ENCODE measurements at places on chromosomes 13 and 19. TPM values are rescaled to one million over a fixed set of nuclear protein-coding genes. Genes with fewer than 3 reads are reported as not detected.

GRCh38 chr13:22517544-22517943 lies 663.2 kb upstream of the SGCG start:
- no peaks in the 10 kb centered on the region for H3K27me3 ChIP-seq
- H3K4me3 ChIP-seq, result no peak overlapping the region
- no peaks in the 10 kb centered on the region for H3K36me3 ChIP-seq
- no peak for DNase-seq
- no peak overlapping the region for H3K27ac ChIP-seq

- no peaks in the 10 kb centered on the region for H3K27me3 ChIP-seq
- DNase-seq, result no peak
- H3K27ac ChIP-seq, result no peak overlapping the region
- no peaks in the 10 kb centered on the region for H3K36me3 ChIP-seq
- no peak overlapping the region for H3K4me3 ChIP-seq
These were observed 34.9 kb downstream of the KDM4B start for GRCh38 chr19:5003781-5004180.

GRCh38 chr19:5687360-5688198 lies 2.5 kb upstream of the RPL36 start:
- H3K27me3 ChIP-seq, result no peaks in the 10 kb centered on the region
- no peaks in the 10 kb centered on the region for H3K36me3 ChIP-seq
- H3K27ac ChIP-seq, result peak overlapping the region; percentile 84
- H3K4me3 ChIP-seq, result peak overlapping the region; percentile 91

URI1 gene
- polyA plus RNA-seq, result 23.8 TPM

GRCh38 chr19:30757837-30758617 lies 385.8 kb downstream of the ZNF536 start:
- no peaks in the 10 kb centered on the region for H3K36me3 ChIP-seq
- H3K4me3 ChIP-seq, result no peak overlapping the region
- H3K27ac ChIP-seq, result no peak overlapping the region
- no peaks in the 10 kb centered on the region for H3K4me1 ChIP-seq
- DNase-seq, result no peak
- no peaks in the 10 kb centered on the region for H3K27me3 ChIP-seq

DNA sequence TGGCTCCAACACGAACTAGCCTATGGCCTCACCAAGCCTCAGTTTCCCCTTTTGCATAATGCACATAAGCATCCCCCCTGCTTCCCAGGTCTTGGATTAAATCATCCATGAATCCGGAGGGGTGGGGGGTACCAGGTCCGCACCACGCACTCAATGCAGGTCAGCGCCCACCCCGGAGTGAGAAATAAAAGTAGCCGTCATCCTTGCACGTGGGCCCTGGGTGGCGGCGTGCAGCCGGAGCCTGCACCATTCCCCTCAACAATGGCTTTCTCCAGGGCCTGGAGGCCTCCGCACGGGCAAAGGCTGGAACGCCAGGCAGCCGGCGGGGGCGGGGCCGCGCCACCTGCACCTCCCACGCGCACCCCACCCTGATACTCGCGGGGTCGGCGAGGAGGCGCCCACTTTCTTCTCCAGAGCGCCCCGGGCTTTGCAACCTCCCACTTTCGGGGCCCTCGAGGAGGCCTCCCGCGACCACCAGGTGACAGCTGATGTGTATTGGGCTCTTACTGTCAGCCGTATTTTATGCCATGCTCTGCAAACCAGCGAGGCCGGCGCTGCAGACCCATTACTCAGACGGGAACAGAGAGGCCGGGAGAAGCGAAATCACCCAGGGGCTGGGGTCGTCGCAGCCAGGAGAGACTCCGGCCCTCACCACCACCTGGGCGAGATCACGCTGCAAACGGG lies 767 bp upstream of the GADD45B start:
- peak overlapping the region; percentile 99 for H3K4me3 ChIP-seq
- no peaks in the 10 kb centered on the region for H3K27me3 ChIP-seq
- H3K36me3 ChIP-seq, result peaks cover 6% of the 10 kb centered on the region
- peak; percentile 91 for DNase-seq
- H3K27ac ChIP-seq, result peak overlapping the region; percentile 53
- peaks cover 13% of the 10 kb centered on the region for H3K4me1 ChIP-seq

GRCh38 chr13:24267274-24267673 lies 42.1 kb upstream of the C1QTNF9 start:
- no peak for DNase-seq
- H3K27ac ChIP-seq, result peak overlapping the region; percentile 78
- peaks cover 57% of the 10 kb centered on the region for H3K4me1 ChIP-seq
- peak overlapping the region; percentile 22 for H3K4me3 ChIP-seq
- H3K36me3 ChIP-seq, result no peaks in the 10 kb centered on the region

DNA sequence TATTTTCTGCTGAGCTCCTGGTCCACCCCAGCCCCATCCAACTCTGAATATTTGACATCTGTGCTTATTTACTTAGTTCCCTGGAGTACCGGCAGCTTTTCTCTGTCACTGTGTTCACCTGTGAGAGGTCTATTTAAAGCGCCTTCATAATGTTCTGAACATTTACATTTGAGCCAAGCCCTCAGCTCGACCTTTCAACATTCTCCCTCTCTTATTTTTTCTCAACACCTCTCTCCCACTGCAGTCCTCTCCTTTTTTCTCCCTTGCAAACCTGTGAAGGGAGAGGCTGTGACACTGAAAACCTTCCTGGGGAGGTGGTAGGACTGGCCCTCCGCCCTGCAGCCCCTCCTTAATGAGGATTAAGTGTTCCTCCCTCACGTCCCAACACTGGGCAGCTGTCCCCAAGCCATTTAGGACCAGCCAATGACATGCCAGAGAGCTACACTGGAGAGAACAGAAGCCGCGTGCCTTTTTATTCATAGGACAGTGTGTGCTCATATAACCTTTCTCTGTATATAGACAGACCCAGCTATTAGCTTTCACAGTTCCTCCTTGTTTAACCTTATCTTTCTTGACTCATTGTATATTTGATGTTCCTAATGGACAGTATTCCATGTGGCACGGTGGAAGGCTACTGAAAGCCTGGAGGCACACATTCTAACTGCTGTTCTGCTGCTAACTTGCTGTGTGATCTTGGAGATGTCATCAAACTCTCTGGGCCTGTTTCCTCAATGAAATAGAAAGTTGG lies 134.8 kb downstream of the NUFIP1 start:
- H3K4me1 ChIP-seq, result no peaks in the 10 kb centered on the region
- DNase-seq, result no peak
- H3K27ac ChIP-seq, result no peak overlapping the region
- H3K27me3 ChIP-seq, result peaks cover 16% of the 10 kb centered on the region

CTXN1 gene
- 0.96 TPM for polyA plus RNA-seq

All from spleen (tissue), 13 donors.